ENCODE measurements at places on chromosomes 4 and X.

- DNase-seq = no peak
Observed at GRCh38 chr4:83335701-83336100, 1.1 kb upstream of the HPSE start.

DNA sequence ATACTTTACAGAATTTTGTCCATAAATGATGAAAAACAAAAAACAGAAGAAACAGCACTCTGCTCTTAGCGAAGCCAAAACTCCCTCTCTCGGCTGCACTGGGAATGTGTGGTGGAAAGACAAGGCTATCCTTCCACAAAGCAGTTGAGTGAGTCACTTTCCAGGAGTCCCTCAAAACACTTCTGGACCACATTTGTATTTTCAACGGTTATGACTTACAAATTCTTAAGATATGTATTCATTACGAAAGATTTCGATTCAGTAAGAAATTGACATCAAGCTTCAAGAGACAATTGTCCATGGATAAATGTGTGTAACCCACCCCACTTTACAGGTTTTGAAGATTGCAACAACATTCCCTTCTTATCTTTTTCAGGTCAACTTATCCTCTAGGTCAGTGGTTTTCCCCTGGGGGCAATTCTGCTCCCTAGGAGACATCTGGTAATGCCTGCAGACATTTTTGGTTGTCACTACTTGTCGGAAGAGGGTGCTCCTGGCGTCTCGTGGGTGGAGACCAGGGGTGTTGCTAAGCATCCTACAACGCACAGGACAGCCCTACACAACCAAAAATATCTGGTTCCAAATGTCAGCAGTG is 66.7 kb upstream of the MTNR1A start:
- no peak for DNase-seq

GRCh38 chrX:8364369-8365141 is 100.1 kb upstream of the VCX3B start:
- DNase-seq = no peak

GRCh38 chrX:51851507-51852085 is 41.8 kb upstream of the MAGED1 start:
- DNase-seq = no peak

DNA sequence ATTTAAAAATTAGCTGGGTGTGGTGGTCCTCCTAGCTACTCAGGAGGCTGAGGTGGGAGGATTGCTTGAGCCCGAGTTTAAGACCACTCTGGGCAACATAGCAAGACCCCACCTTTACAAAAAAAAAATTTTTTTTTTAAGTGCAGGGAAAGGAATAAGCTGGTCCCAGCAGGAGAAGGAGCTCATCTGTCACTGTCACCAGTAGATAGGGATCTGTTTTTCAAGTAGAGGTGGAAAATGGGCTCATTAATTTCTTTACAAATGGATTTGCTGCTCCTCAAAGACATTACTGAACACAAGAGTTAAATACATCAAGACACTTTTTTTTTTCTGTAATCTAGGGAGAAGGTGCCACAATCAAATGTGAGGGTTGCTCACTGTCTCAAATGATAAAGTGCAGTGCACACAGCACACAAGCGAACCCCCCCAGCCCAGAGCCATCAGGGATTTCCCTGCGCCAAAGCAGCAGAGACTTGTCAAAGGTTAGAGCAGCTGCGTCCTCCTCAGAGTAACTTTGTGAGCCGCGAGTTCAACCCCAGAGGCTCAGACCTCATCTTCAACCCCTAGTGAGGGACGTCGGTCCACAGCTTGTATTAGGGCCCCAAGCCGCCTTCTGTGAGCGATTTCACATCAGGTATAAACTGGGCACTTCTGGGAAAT is 14.3 kb upstream of the MTNR1A start:
- no peak for DNase-seq

DNA sequence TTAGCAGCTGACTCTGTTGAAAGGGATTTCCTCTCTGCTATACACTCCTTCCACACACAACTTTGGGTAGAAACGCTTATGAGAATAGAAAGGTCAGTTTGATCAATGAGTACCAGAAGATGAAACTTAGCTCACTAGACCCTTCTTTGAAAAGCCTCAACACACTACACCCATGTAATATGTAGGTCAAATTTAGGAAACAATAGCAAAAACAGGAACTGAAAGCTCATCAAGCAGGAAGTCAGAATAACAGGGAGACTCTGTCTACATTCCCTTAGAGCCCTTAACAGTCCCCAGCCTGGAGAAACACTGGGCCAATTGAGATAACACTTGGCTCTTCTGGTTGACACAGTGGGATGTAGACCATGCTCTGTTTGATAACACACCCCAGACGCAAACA is 30.7 kb downstream of the SRPX2 start:
- DNase-seq = no peak

- DNase-seq = no peak
Observed at GRCh38 chrX:13005661-13006473, 31.0 kb downstream of the TMSB4X start.

GRCh38 chr4:113106108-113106507 is 56.7 kb downstream of the ANK2 start:
- no peak for DNase-seq

DNA sequence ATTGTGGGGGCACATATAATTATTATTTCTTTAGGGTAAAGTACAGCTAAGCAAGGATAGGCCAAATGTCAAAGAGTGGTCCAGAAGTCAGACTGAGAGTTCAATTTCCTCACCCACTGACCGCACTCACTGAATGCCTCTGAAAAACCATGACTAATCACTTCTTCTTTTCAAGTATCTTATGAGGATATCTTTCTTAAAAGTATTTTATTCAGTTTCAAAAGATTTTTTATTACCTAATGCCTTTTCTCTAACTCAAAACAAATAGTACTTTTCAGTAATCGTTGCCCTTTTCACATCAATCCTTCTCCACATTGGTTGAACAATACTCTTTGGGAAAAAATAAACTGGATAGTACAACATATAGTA is 61.7 kb upstream of the CAMK2D start:
- no peak for DNase-seq

DNA sequence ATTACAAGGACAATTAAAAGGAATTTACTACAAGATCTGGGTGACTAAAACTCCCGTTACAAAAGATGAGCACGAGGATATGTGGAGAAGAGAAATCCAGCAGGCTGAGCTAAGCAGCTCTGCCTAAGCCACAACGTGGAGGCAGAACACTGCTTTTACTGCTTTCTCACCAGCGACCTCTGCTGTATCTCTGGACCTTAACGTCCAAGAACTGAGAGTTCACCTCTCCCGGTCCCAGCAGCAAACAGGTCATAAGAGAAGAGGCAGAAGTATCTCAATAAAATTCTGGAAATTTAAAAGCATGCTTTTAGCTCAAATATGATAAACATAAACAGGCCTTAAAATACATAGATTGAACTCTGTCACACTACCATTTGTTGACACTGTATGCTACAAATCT is 81.0 kb downstream of the ADGRA3 start:
- no peak for DNase-seq

DNA sequence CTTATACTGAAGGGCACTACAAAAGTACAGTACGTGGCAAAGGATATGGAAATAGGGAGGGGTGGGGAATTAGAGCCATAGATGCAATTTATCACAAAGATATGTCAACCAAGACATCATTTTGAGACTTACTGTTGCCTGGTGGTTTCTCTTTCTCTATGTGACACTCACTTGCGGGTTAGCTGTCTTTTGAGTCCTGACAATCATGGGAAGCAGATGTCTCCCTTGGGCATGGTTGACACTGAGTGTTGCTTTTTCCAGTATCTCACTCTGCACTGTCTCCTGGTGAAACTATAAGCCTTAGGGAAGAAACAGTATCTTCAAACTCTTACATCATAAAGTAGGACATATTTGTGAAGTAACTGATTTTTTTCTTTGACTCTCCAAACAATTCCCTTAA is 383.5 kb upstream of the LCORL start:
- no peak for DNase-seq

- no peak for DNase-seq
Observed at GRCh38 chrX:80266979-80267378, 153.3 kb upstream of the TENT5D start.

GRCh38 chr4:185590982-185591381 is 55.7 kb upstream of the PDLIM3 start:
- DNase-seq = no peak

- DNase-seq = no peak
Observed at GRCh38 chr4:3874525-3875110, 108.4 kb downstream of the ADRA2C start.

- DNase-seq = no peak
Observed at GRCh38 chrX:37644381-37645305, 40.9 kb upstream of the XK start.

GRCh38 chrX:91122151-91122694 is 312.4 kb upstream of the PABPC5 start:
- no peak for DNase-seq

DNA sequence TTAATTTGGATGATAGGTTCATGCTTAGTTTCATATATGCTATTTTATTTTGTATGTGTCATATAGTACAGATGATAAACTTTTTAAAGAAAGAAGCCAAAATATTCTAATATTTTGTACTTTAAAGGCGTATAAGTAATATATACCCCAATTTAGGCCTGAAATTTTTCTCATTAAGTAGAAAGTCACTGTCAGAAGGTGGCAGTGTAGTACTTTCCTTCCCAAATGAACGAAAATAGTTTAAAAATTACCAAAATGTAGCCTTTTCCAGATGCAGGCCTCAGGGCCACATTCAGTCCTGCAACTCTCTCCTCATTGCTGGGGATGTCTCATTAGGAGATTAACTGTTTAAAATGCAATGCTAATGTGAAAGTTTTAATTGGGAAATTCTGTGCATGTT is 1263.6 kb downstream of the C4orf33 start:
- no peak for DNase-seq

GRCh38 chr4:119810001-119810400 is 181.4 kb upstream of the PDE5A start:
- no peak for DNase-seq

- no peak for DNase-seq
Observed at GRCh38 chr4:54581807-54582206, 76.0 kb upstream of the KIT start.

GRCh38 chr4:39025552-39026085 is 6.6 kb downstream of the TMEM156 start:
- no peak for DNase-seq

DNA sequence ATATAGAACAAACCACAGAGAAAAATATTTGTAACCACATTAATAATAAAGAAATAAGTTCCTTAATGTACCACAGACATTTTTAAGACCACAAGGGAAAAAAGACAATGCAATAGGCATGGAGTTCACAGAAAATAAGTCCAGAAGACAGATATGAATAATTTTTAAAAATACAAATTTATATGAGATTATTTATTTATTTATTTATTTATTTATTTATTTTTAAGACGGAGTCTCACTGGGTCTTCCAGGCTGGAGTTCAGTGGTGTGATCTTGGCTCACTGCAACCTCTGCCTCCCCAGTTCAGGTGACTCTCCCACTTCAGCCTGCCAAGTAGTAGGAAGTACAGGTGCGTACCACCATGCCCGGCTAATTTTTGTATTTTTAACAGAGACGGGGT is 53.7 kb downstream of the THAP9 start:
- no peak for DNase-seq

- no peak for DNase-seq
Observed at GRCh38 chr4:118849867-118850487, 14.1 kb upstream of the SEC24D start.

DNA sequence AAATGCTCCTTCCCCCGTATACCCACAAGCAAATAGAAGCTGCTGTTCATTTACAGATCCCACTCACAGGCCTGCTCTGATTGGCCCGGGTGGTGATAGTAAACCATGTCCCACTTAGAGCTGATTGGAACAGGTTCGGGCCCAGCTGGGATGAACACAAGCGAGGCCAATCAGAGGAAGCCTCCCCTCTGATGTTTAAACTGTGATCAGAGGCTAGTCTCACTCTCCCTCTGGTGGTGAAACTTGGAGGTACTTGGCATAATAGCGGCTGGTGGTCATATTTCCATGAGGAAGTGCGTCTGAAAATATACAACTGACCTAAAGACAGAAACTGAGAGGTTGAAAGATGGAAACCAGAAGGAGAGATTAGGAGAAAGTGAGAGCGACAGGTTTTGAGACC is 51.5 kb upstream of the TRPC3 start:
- DNase-seq = no peak

GRCh38 chr4:55154290-55154880 is 29.0 kb upstream of the KDR start:
- DNase-seq = no peak

DNA sequence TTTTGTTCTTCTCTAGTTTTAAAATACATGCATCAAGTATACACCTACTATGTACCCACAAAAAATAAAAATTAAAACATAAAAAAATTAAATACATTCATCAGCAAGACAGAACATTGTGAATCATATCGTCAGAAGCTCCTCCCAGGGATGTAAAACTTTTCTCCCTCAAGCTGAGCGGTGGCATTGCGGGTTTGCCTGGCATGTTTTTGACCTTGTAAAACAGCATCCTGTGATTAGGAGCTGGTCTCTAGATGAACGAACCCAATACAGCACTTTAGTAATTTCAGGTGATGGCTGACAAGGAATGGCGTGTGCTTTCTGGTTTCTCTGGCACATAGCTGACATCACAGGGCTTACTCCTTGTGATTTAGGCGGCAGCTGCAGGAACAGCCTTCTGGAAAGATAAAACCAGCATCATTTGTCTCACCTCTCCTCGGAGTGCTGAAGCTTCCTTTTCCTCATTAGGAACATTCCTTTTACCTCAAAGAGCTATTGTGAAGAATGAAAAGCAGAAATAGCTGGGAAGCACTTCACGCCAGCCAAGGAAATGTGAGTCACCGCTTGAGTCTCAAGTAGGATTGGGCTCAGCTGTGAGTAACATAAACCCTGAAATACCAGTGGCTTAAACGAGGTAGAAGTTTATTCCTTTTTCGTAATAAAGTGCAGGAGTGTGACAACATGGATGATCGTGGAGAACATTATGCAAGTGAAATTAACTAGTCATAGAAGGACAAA is 44.3 kb downstream of the NYX start:
- DNase-seq = no peak

GRCh38 chr4:89558147-89558546 is 250.5 kb upstream of the GPRIN3 start:
- DNase-seq = no peak

GRCh38 chr4:25991340-25991739 is 77.3 kb downstream of the SMIM20 start:
- no peak for DNase-seq

DNA sequence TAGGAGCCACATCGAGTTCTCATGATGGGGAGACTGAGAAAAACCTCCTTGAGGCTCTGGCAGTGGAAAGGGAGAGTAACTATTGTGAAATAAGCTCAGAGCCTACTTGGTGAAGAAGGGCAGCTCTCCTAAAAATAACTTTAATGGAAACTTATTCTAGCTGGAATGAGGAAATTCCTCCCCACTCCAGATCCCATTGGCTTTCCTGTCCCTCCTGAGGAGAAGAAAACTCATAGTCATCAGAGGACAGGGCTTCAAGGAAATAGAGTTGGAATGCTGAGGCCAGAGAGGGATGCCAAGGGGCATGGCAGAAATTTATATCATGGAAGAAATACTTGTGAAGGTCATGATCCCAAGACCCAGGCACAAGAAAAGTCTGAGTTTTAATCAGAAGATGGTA is 70.7 kb upstream of the TAPT1 start:
- DNase-seq = no peak

- no peak for DNase-seq
Observed at GRCh38 chrX:32153585-32153984, 1057.8 kb downstream of the DMD start.

- DNase-seq = no peak
Observed at GRCh38 chr4:100981447-100982204, 365.7 kb downstream of the PPP3CA start.

GRCh38 chrX:15236146-15236545 is 33.7 kb downstream of the ASB9 start:
- no peak for DNase-seq

GRCh38 chr4:129905256-129905655 is 809.3 kb downstream of the C4orf33 start:
- no peak for DNase-seq
